Body of pancreas (tissue), 4 donors: ENCODE measurements at places on chromosomes 4 and X. TPM values are rescaled to one million over a fixed set of nuclear protein-coding genes. Genes with fewer than 3 reads are reported as not detected.

GRCh38 chr4:139453041-139453370, 915 bp upstream of the RAB33B start:
- no peaks in the 10 kb centered on the region for H3K36me3 ChIP-seq
- H3K4me3 ChIP-seq = peak overlapping the region; percentile 68
- H3K27me3 ChIP-seq = no peaks in the 10 kb centered on the region
- H3K27ac ChIP-seq = peak overlapping the region; percentile 96
- H3K4me1 ChIP-seq = peaks cover 37% of the 10 kb centered on the region

- H3K36me3 ChIP-seq = no peaks in the 10 kb centered on the region
- DNase-seq = no peak
- H3K27me3 ChIP-seq = no peaks in the 10 kb centered on the region
Measured at GRCh38 chr4:62512271-62512670, 1312.1 kb downstream of the ADGRL3 start.

DNA sequence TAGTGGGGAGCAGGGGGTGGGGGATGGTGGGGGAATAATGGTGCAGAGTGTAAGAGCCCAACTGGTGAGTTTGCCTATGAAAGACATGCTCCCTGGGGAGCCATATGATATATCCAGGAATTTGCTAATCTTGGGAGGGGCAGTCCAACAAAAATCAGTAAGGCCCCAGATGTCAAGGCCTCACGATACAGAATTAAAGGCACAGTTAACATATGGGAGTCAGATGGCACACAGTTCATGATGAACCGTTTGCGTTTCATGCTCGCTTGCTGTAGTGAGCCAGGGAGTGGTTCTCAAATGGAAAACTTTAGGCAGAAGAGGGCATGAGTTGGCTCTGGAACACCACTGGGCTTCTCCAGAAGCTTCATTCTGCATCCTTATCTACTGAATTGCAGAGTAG, 33.9 kb upstream of the VCX2 start:
- no peak overlapping the region for H3K27ac ChIP-seq
- H3K4me1 ChIP-seq = no peaks in the 10 kb centered on the region
- no peak overlapping the region for H3K4me3 ChIP-seq
- H3K36me3 ChIP-seq = no peaks in the 10 kb centered on the region

DNA sequence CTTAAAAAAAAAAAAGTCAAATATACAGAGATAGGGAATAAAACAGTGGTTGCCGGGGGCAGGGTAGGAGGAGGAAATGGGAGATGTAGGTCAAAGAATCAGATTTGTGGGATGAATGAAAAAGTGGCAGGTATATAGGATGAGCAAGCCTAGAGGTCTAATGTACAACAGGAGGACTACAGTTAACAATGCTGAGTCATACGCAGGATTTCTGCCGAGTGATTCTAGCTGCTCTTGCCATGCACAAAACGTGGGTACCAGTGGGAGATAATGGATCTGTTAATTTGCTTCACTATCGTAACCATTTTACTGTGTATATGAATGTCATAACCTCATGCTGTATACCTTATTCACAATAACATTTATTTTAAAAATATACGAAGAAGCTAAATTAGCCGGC, 10.7 kb upstream of the MTNR1A start:
- no peak overlapping the region for H3K4me3 ChIP-seq
- H3K27ac ChIP-seq = no peak overlapping the region
- H3K27me3 ChIP-seq = no peaks in the 10 kb centered on the region

TEX11 gene
- 0.26 TPM for total RNA-seq
